ENCODE measurements at places on chromosomes 1 and 21.

GRCh38 chr1:248901578-248901977, 4.5 kb upstream of the PGBD2 start:
- no peak for DNase-seq

GRCh38 chr1:28921286-28921869, 7.0 kb downstream of the EPB41 start:
- no peak for DNase-seq

- no peak for DNase-seq
These were observed 238.0 kb upstream of the NCAM2 start for GRCh38 chr21:20760221-20760620.

- DNase-seq, result no peak
These were observed 4.5 kb downstream of the UHMK1 start for GRCh38 chr1:162502077-162502476.

DNA sequence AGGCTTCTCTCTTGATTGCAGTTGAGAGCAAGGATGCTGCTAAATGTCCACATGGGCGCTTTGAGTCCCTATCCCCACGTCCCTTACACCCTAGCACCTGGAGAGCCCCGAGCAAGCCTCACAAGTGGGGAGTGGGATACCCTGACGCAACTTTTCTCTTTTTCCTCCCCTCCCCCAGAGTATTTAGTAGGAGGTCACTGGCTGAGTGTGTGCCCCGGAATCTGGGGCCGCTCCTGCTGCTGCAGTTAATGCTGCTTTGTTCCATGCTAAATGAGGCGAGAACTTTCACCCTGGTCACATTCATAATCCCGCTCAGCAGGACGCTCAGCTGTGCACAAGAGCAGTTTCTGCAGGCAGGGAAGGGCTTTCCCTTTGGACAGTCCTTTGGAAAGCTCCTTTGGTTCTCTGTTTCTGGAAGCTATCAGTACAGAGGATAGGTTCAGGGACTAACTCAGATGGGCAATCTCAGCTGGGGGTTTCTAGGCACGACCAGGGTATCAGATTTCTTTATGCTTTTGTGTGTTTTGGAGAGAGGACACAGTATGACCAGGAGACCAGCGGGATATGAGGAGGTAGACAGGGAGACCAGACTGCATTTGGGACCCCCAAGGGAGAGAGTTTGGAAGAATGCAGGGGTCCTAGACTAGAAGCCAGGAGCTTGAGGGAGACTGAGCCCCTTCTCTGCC, 75.9 kb downstream of the NOS1AP start:
- no peak for DNase-seq

DNA sequence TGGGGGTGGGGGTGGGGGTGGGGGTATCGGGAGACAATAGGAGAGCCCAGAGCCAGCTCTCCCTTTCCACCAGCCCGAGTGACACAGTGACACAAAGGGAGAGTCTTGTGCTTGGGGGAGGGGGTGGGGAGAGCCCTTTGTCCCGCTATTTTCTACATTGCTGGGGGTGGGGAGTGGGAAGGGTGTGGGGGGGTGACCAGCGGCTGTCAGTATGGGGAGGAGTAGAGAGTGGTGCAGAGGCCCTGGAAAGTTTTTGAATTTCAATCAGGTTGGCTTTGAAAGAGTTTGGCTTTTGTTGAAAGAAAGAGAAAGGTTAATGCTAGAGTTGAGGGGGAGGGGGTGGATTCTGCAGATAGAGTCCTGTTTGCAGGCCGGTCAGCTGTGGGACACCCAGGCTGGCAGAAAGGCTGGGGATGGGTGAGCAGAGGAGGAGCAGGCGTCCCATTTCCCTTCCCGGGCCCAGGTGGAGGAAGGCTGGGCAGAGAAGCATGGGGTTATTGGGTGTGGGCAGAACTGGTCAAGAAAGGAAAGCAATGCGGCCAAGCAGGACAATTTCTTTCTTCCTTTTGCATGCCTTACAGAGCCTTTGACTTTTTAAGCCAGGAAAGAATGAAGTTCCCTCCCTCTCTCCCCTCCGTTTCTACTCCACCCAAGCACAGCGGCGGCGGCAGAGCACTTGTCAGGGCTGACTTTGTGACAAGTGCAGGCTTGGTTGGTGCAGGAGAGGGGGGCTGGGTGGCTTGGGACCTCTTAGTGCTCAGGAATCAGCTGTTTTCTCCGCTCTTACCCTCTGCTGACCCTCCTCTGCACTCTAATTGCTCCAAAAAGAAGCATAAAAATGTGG, 96.2 kb downstream of the RNF220 start:
- DNase-seq, result no peak

- peak; percentile 73 for DNase-seq
These were observed at the start of gene DNTTIP2 for GRCh38 chr1:93878889-93879586. TSS of gene DNTTIP2 (minus strand) at chr1:93879206. CDS start at chr1:93879148, 58 bp downstream.

GRCh38 chr21:44958471-44959191, 18.8 kb downstream of the SLX9 start:
- DNase-seq, result no peak

GRCh38 chr1:7207875-7208646, 422.8 kb downstream of the CAMTA1 start:
- DNase-seq, result no peak

- no peak for DNase-seq
These were observed 893 bp downstream of the RCC2 start for GRCh38 chr1:17438318-17439249.

DNA sequence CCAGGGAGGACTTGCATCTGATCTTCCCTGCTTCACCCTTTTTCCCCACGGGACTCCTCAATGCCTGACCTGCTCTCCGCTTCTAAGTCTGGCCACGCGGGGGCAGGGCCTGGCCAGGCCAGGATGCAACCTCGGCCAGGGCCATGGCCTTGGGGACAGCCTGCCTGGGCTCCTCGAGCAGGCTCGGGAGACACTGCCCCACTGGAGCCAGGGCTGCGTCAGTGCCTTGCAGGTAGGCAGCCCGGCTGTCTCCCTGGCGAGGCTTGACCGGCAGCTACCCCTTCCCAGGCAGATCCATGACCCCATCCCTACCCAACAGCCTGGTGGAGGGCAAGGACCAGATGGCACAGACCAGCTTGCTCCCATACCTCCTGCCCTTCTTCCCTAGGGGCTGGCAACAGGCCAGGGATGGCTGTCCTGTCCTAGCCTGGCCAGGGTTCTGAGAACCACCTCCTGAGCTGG, 2.7 kb upstream of the PRDM16 start:
- no peak for DNase-seq

DNA sequence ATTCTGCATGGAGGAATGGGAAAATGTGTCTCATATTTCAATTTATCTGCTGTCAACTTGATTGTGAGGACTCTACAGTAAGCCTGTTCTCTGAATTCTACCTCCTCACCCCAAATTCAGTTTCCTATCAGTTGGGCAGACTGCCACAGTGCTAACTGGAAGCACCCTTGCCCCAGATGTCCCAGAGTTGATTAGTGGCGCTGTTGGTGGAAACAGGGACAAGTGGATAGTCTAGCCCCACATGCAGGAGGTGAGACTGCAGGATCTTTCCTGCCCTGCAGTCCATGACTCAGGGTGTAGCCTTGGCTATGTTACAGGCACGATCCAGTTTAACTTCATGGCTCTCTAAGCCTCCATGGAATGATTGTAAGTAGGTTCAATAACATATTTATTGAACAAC, 22.1 kb downstream of the ADAM30 start:
- DNase-seq, result no peak

- DNase-seq, result no peak
These were observed 66.8 kb downstream of the VPS13D start for GRCh38 chr1:12296623-12297022.

GRCh38 chr1:8410791-8411190, 92.9 kb downstream of the SLC45A1 start:
- DNase-seq, result no peak

DNA sequence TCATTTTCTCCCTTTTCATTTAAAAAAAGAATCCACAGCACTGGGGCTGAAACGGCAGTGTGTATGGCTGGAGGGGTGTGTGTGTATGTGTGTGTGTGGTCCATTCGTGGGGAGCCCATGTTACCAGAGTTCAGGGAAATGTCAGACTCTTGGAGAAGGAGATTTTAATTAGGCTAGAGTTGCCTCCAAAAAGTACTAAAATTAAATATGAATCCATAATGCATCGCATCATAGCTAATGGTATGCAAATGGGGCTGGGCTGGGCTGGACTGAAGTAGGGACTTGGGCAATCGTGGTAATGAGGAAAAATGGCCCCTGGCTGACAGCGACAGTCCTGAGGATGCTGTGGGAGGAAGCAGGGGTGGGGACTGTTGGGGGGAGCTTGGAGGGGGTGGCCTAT, 24.8 kb downstream of the GRIK3 start:
- DNase-seq, result no peak

GRCh38 chr1:12095452-12096263, 32.6 kb downstream of the TNFRSF8 start:
- no peak for DNase-seq

GRCh38 chr1:9311029-9311428, 18.3 kb downstream of the SPSB1 start:
- DNase-seq, result no peak

GRCh38 chr1:64561993-64562392, 92.1 kb downstream of the CACHD1 start:
- no peak for DNase-seq

- DNase-seq, result no peak
These were observed 5.3 kb upstream of the ID3 start for GRCh38 chr1:23564529-23565122.

DNA sequence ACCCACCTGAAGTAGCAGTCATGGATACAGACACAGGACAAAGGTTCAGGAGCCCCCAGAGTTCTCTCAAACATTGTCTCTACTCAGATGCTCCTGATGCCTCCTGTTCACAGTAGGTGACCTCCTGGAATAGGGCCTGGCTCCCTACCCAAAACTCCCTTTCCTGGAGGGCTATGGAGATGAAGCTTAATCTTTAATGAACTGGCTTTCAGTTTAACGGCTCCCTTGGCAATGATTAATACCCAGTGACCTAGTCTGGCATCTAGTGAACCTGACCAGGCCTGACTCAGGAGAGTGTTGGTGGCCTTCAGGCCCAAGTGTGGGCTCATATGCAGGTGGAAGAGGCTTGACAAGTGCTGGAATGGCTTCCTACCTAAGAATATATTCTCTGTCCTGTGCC, 65.2 kb upstream of the TRABD2B start:
- DNase-seq, result no peak

DNA sequence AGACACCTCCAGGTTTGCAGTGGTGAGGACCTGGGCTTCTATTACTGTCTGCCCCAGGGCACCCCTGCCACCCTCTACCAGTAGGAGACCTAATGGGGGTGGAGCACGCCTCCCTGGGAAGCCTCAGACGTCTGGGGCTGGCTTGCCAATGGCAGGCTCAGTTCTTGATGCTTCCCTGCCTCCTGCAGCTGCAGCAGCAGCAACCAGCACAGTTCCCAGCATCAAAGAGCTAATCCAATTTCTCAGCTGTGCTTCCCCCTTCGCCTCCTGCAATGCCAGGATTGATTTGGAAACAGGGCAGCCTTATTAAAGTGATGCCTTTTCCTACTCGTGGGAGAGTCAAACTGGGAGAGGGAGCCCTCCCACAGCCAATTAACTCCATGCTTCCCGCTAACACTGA, 8.2 kb downstream of the SYT2 start:
- DNase-seq, result no peak

GRCh38 chr21:17449701-17450100, 63.1 kb upstream of the CXADR start:
- DNase-seq, result no peak

DNA sequence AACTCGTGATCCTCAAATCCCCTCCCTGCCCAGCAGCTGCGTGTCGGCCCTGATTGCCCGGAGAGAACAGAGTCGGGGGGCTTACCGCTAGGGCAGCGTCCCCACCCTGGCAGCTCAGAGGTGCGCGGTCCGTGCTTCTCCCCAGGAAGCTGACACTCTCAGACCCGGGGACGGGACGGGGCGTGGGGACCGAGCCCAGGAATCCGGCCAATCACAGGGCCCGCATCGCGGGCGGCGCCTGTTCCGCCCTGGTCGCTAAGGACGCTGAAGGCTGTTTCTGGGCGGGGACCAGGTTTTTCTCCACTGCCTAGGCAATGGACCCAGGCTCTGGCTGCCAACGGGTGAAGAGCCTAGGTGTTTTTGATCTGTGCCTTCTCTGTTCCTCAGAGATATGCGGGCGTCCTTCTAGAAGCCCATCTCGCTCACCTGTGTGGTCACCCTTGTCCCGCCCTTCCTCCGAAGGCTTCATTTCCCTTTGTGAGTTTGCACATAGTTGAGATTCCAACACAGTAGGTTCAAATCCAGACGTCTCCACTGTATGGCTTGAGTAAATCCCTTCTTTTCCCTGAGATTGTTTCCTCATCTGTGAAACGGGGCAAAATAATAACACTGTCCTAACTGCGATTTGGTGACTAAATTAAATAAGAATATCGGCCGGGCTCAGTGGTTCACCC, at the start of gene C1orf87:
TSS of gene C1orf87 (minus strand) at position 166 of the 674 bp plus-strand sequence. CDS start 1,127 bp downstream, outside the sequence.
- DNase-seq, result no peak

GRCh38 chr1:116340506-116341231, 32.4 kb upstream of the ATP1A1 start:
- no peak for DNase-seq

DNA sequence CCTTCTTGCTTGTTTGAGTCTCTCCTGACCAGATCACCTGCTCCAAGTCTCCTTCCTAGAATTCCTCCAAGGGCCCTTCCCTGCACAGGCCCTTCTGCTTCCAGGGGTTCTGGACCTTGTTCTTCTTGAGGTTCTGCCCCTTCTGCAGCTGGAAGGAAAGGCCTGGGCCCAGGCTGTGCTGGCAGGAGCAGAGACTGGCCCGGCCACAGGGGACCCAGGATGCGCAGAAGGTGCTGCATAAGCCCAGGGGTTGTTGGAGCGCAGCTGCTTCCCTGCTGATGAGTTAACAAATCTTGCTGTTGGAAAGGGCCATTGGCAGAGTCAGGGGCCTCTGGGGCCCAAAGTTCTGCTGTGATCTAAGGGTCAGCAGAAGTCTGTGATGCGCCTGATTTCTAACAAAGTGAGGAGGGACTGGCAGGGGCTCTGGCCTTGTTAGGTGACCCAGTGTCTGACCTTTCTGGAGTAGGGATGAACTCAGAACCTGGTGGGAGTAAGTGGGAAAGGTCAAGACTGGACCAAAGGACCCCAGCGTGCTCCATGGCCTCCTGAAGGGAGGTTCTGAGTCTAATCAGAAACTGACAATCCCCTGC, 509.8 kb downstream of the PTPRU start:
- DNase-seq, result no peak

GRCh38 chr1:24459551-24460266, 42.9 kb upstream of the RCAN3 start:
- no peak for DNase-seq

DNA sequence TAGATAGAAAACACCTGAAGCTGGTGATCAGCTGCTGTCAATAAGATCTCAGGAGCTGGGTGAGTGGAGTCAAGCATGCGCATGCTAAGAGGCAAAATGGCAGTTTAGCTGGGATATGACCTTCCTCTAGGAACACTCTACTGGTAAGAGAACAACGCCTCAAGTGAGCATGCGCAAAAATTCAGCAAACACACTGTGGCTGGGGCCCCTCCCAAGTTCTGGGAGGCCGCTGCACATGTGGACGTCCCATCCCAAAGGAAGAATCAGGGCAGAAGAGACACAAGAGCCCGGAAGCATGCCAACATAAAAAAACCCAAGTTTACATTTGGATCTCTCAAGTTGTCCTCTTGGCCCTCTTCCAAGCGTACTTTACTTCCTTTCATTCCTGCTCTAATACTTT, 126.3 kb upstream of the F3 start:
- no peak for DNase-seq

GRCh38 chr1:183694066-183694465, 41.0 kb upstream of the APOBEC4 start:
- DNase-seq, result no peak

- DNase-seq, result no peak
These were observed 12.4 kb downstream of the SELL start for GRCh38 chr1:169698976-169699375.

GRCh38 chr1:225700889-225701465, 48.1 kb upstream of the ENAH start:
- no peak for DNase-seq

Measured in amniotic stem cell (primary cell).